ENCODE measurements at places on chromosomes 7 and 10.

DNA sequence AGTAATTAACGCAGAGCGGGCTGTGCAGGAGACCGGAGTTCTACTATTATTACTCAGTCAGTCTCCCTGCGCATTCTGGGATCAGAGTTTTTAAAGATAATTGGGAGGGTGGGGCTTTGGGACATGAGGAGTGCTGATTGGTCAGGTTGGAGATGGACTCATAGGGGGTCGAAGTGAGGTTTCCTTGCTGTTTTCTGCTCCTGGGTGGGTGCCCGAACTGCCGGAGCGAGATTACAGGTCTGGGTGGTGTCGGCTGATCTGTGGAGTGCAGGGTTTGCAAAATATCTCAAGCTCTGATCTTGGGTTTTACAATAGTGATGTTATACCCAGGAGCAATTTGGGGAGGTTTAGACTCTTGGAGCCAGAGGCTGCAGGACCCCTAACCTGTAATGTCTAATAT is 3.9 kb upstream of the LRRC27 start:
- no peak for DNase-seq

DNA sequence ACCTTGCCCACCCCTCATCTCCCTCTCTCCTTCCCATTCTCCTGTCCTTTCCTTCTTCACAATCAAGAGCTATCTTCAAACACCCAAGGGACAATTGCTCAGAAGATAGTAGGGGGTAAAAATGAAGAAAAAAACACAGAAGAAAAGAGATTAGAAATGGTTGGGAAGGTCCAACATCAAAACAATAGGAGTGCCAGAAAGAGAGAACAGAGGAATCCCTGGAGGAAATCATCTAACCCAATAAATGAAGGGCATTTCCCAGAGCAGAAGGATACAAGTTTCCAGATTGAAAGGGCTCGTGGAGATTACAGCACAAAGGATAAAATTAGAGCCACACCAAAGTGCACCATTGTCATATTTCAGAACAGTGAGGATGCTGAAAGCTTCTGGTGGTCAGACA is 145.6 kb downstream of the OAT start:
- DNase-seq: no peak

DNA sequence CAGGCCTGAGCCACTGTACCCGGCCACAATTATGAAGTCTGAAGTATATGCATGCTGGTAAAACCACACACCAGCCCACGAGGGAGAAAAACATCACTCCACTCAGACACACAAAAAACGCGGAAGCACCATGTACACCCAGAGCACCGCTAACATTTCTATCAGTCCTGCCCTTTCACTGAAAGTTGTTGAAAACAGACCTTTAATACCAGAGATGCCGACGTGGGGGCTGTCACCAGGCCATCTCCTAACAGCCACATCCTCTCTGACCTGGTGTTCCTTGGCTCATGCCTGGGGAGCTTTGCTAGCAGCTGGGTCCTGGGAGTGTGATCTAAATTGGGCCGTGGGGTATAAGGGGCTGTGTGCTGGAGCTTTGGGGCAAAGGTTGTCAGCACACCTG is 49.8 kb downstream of the BAIAP2L1 start:
- DNase-seq: no peak

DNA sequence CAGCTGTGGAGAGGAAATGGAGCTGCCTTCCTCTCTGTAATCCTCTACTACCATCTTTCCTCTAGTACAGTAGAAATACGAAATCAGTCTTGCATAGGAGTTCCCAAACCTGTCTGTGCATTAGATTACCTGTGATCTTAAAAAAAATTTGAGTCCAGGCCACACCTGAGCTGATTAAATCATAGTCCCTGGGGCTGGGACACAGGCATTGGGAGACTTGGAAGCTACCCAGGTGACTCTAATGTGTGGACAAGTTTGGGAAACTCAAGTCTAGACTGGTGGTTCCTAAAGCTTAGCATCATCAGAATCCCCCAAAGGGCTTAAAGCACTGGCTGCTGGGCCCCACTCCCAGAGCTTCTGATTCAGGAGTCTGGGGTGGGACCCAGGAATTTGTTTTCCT is 152.7 kb upstream of the GLI3 start:
- DNase-seq: no peak

DNA sequence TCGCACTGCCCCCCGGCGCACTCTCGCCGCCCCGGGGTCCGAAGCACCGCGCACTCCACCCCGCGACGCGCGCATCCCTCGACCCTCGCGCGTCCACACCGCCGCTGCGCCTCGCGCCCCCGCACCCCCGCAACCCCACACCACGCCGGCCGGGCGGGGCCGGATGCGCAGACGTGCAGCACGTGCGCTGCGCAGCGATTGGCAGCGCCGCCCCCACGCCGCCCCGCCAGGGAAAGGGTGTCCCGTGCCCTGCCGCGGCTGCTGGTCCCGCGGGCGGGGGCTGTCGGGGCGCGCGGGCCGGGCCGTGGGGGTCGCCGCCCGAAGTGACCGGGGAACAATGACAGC is 53.7 kb upstream of the KDM7A start:
- DNase-seq: no peak

- no peak for DNase-seq
Measured at GRCh38 chr7:117997862-117998825, 124.9 kb upstream of the CTTNBP2 start.

DNA sequence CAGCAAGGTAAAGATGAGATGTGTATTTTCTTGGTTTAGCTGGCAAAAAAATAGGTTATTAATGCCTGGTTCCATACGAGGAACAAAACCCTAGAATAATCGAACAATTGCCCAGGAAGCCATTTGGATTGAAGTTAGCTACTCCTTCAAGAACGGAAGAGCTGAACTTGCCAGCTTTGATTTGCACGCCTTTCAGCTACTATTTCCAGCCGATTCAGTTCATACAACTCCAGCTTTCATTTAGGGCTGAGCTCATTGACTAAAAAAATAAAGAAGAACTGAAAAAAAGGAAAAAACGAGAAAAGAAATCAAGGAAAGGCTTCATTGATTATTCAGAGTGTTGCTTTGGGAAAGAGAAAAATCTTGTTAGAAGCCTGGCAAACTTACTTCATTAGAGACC is 60.4 kb downstream of the PTN start:
- DNase-seq: peak; percentile 11

DNA sequence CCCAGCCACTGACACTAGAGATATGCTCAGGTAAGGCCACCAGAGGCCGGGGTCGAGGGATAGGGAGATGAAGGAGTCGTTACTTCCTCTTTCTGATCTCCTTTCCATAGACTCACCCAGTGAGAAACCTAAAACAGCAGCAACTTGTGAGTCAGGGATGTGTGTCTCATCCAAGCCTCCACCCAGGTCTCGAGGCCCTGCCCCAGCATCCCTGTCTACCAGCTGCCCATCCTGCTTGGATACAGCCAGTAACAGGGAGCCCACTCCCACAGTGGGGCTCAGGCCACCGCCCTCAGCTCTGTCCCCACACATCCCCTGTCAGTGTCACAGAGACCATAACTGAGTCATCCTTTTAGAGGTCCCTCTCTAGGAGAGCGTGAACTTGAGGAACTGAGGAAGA is 49.6 kb upstream of the CHST15 start:
- no peak for DNase-seq

GRCh38 chr7:24870766-24871165 is 109.2 kb downstream of the OSBPL3 start:
- no peak for DNase-seq
